ENCODE measurements at places on chromosomes 2 and 18.

GRCh38 chr18:43009674-43010073 is 105.8 kb downstream of the RIT2 start:
- DNase-seq: no peak

GRCh38 chr18:37322492-37323035 is 243.0 kb downstream of the CELF4 start:
- DNase-seq: no peak

DNA sequence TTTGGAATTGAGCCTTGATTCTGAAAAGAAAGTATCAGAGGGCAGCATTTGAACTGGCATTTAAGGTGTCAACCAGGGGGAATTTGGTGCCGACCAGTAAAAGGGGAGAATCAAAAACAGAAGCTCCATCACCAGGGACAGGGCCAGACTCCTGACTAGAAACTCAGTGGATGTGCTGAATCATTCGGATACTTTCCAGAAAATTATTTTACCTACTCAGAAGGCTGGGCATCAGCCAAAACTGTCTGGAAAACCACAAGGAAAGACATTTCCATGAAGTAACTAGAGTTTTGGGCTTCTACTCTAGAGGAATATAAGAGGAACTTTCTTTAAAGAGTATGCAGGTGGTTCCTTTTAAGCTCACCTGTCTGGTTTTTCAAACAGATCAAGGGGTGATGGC is 756.6 kb downstream of the RNF144A start:
- DNase-seq: no peak

DNA sequence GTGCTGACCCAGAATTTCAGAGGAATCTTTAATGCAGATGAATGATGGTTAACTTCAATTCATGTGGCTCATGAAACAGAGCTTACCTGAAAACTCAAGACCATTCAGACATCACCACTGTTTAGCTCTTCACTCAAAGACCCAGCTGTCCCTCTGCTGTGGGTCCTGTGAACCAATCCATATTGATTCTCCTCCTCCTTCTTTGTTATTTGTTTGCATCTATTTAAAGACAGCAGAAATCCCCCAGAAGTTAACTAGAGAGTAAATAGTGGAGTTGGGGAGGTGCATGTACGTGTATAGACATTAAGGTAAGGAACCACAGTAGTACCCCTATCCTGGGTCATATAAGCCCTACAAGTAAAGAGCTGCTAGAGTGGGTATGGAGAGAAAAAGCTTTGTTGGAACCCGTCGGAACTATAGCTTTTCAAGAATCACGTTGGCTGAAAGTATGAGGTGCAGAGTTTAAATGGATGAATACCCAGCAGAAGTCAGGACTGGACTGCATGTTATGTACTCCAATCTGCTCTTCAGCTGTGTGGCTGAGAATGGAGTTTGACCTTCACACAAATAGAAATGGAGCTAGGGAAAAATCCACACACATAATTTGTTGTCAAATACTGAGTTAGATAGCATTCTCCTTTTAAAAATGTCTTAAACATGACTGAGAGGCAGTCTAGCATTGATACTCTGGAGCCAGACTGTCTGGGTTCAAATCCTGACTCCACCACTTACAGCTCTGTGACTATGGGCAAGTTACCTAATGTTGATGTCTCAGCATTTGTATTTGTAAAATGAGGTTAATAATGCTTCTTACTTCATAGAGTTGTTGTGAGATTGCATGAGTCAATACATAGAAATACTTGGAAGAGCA is 81.7 kb upstream of the HK2 start:
- no peak for DNase-seq

DNA sequence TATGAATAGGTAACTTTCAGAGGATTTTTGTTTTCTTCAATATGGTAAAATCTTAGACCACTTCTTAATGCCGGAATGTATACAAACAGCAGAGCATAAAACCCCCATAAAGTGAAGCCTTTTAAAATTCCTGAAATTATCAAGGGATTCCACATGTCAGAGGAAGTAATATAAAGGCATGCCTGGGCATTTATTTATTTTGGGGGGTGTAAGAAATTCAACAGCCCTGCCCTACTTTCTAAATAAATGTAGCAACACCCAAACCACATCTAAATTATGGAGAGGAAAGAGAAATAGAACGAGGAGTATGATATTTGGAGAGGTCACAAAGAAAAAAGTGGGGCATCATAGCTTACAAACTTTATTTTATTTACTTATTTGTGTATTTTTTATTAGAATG is 9.9 kb downstream of the CHST9 start:
- DNase-seq: no peak

DNA sequence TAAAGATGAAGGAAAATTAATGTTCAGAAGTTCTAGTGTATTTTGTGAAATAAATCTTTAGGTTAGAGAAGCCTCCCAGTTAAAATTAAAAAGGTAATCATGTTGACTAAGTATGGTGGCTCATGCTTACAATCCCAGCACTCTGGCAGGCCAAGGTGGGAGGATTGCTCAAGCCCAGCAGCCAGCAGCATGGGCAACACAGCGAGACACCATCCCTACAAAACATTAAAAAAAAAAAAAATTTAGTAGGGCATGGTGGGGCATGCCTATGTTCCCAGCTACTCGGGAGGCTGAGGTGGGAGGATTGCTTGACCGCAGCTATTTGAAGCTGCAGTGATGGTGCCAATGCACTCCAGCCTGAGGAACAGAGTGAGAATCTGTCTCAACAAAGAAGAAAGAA is 17.9 kb downstream of the XPO1 start:
- no peak for DNase-seq

DNA sequence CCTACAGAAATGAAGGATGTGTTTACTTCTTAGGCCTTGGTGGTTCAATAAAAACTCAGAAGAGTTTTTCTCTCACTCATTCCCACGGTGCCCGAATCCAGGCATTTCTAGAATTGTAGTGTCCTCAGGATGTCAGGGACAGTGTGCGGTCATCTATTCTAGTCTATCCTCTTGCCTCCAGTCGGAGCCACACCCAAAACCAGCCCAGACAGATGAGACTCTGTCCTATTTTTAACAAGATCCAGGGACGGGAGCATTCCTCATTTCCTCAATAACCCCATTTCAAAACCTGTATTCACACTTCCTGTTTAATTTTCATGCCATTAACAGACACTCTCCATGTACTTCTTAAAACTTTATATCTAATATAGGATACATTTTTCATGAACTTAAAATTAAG is 11.6 kb upstream of the RBMS1 start:
- DNase-seq: no peak

DNA sequence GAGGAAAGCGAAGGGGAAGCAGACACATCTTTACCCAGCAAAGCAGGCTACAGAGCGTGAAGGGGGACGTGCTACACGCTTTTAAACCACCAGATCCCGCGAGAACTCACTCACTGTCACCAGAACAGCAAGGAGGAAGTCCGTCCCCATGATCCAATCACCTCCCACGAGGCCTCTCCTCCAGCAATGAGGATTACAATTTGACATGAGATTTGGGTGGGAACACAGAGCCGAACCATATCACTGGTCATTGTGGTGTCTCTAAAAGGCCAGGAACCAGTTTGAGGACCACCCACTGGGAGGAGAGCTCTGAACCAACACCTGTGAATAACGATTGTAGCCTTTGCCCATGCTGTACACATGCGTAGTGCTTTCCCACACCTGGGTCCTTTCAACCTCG is 116.6 kb upstream of the FAM136A start:
- DNase-seq: no peak

- no peak for DNase-seq
Measured at GRCh38 chr2:199607914-199608313, 150.2 kb upstream of the SATB2 start.

DNA sequence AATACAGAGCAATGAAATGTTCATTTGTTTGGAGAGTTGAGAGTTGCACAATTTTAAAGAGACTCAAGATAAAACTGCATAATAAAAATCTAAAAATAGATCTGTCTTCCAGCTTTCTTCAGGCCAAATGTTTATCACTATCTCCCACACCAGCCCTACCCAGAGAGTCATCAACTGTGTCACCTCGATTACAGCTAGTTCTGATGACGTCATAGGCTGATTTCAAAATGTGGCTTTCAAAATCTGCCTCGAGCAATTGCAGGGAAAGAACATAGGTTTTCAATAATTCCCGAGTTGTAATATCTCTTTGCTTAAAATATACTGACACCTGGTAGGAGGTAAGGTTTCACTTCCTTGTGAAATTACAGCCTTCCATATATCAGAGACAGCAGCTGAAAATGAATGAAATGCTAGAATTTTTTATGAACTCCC is 677.6 kb upstream of the ID2 start:
- no peak for DNase-seq

GRCh38 chr2:177296040-177296439 is 31.5 kb upstream of the NFE2L2 start:
- no peak for DNase-seq

DNA sequence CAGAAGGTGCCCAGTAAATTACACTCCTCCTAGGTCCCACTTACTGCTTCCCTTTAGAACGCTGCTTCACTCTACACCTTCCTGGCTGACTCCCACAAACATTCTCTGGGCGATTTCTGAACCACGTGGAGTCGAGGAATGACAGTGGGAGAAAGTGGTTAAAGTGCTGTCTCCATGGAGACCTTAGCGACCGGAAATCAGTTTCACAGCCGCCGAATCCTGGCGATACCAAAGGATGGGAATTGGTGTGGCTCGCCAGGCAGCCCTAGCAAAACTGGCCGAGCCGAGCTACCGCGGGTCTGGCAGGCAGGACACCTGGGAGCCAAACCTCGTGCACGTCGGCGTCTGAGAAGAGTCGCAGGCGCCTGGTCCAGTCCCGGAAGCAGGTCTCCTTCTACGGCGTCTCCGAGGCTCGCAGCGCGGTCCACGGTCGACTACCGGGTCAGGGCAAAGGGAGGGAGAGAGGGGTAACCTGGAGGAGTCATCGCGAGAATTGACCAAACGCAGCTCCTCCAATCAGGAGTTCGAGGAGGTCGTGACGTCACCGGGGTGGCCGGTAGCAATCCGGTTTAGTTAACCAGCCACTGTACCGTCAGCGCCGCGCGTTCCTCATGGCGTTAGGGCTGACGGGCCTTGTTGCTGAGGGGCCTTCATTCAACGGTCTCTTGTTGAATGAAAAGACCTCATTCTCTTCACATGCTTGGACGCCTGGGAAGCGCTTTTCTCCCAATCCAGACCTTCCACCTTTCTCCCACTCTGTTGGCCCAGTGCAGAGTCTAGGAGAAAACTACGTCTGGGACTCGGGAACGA is at the start of gene THADA:
THADA (minus strand) TSS at position 436 of the 810 bp plus-strand sequence. CDS start 3,646 bp downstream, outside the sequence.
- peak; percentile 91 for DNase-seq

- no peak for DNase-seq
Measured at GRCh38 chr2:233101816-233102215, 41.7 kb downstream of the INPP5D start.
